ENCODE measurements at places on chromosomes 4 and X.

DNA sequence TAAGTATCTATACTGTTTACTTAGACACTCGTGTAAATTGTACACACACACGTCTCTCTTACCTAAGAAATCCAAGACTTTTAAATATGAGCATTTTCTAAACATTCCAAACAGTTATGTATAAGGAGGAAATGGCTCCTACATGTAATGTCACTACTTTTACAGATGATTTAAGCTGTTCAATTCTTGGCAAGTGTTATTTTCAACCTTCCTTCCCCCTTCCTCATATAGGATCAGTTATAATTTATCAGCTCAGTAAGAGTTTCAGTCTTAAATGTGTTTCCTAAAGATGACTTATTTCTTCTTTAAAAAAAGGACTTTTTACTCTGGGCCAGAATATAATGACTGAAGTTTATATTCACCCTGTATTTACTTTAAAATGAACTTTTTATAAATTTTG, 601.1 kb downstream of the ANKRD50 start:
- DNase-seq = no peak

GRCh38 chr4:10256203-10256602, 139.6 kb upstream of the WDR1 start:
- no peak for DNase-seq

- DNase-seq = no peak
Measured at GRCh38 chr4:184895012-184895695, 69.4 kb upstream of the ACSL1 start.

GRCh38 chr4:138841343-138841742, 174.2 kb upstream of the NOCT start:
- DNase-seq = no peak

DNA sequence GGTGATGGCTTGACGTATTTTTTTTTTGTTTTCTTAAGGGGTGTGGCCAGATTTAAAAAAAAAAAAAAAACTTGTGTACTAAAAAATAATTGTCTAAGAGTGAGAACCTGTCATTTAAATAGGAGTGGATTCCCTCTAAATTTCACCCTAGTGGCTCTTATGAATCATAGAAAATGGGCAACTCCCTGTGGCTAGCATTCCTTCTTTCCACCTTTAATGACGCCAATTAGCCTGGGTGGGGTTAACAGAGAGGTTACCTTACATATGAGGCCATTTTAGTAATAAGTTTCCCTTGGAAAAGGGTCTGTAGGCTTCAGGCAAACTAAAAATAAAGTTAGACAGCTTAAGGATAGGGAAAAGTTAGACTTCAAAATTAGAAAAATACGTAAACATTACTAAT, 223.5 kb upstream of the FAM241A start:
- DNase-seq = no peak

- no peak for DNase-seq
Measured at GRCh38 chrX:51336584-51336983, 4.0 kb downstream of the NUDT10 start.

DNA sequence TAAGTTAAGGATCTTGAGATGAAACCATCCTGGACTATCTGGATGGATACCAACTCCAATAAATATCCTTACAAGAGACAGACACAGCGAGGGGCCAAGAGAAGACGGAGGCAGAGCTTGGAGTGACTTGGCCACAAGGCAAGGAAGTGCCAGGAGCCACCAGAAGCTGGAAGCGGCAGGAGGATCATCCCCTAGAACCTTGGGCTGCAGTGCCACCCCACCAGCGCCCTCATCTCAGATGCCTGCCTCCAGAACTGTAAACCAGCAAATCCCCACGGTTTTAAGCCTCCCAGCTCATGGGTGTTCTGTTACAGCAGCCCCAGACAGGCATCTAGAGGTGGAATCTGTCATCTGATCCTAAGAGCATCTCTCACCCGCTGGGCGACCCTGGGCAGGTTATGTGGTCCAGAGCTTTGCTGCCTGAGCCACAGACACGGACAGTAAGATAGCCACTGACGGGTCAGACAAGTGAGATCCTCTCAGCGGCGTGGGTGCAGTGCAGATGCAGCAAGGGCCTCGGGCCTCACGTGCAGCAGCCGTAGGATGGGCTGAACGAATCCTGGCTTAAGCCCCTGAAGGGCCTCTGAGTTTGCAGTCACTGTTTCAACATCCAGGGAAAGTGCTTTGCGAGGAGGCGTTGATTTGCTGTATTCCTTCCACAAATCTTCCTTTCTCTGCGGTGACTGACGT, 25.1 kb upstream of the MXD4 start:
- no peak for DNase-seq

- DNase-seq = no peak
Measured at GRCh38 chr4:66059136-66059535, 388.8 kb upstream of the EPHA5 start.

GRCh38 chrX:96433409-96434077, 251.1 kb upstream of the DIAPH2 start:
- no peak for DNase-seq

GRCh38 chrX:1172496-1172895, 40.0 kb downstream of the CRLF2 start:
- no peak for DNase-seq

GRCh38 chr4:17260166-17260907, 251.6 kb downstream of the QDPR start:
- no peak for DNase-seq

GRCh38 chr4:185211641-185212040, 2.2 kb downstream of the SNX25 start:
- DNase-seq = no peak

- no peak for DNase-seq
Measured at GRCh38 chr4:1294891-1295290, 5.2 kb downstream of the MAEA start.

DNA sequence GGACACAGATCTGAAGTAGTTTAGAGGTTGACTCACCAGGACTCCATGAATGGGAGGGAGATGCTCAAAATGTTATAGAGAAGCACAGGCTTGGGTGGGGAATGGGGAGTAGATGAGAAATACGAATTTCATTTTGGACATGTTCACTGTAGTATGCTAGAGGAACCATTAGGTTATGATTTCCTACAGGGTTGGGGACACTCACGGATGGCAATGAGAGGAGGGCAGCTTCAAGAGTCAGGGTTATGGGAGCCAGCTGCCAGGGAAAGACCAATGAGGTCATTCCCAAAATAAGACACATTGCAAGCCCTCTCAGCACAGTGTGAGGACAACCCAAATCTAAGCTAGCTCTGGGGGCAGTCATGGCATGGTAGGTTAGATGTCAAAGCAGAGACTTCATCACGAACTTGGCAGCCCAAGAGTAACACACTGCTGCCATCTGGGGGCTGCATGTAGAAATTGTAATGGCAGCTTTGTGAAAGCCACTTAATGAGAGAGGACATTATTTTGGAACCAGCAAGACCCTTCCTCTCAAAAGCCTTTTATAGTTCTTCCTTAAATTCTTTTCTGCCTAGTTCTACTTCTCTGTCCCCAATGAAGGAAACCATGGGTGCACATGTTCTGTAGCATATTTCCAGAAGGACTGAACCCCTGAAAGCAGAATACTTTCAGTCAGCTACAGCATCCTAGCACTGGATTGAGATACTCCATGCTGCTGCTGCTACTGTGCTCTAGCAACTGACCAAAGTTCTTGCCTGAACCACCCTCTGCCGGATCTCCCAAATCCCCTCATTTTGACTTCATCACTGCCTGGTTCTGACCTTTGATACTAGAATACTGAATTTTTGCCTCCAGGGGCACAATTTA, 16.2 kb upstream of the ZCCHC12 start:
- no peak for DNase-seq

DNA sequence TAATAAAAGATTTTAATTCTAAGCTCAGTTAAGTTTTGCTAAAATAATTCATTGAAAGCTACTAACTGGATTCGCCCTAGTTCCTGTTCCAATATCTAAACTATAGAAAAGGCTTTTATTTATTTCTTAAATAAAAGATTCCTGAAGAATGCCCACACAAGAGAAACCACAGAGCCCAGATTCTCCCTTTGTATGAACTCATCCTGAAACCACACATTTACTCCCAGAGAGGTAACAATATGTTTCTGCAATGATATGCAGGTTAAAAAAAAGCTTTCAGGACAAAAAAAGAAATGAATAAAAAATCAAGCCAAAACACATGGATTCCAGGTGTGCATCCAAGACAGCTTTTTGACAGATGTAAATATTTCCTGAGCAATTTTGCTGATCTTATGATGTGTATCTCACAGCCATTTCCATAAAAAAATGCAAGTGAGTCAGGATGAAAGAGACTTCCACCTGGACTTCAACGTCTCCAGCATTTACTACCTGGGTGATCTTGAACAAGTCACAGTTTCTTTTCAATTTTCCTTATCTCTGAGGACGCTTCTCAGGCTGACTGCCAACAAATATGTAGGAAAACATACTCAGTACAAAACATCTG, 234.4 kb upstream of the FAT1 start:
- DNase-seq = no peak

GRCh38 chr4:26175905-26176470, 144.8 kb upstream of the RBPJ start:
- DNase-seq = no peak

DNA sequence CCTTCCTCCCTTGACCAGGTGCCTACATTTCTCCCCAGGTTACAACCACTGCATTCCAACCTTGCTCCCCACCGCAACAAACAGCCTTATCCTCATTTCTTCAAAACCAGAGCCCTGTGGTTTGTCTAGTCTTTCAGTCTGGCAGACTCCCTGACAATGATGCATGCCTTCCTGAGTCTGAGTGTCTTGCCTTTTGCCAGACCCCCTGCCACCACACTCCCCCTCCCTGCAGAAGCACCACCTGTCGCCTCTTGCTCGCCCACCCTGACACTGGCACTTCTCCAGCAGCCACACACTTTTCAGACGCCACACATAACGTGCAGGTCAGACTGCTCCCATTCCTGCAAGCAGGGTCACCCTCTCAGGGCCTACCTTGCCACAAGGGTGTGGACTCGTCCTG, 349.2 kb upstream of the NOCT start:
- no peak for DNase-seq

- DNase-seq = no peak
Measured at GRCh38 chrX:11209798-11210414, 83.3 kb upstream of the AMELX start.

- no peak for DNase-seq
Measured at GRCh38 chrX:11751261-11751660, 6.8 kb upstream of the MSL3 start.

- no peak for DNase-seq
Measured at GRCh38 chr4:166311169-166311568, 438.1 kb downstream of the TLL1 start.

- no peak for DNase-seq
Measured at GRCh38 chr4:76198411-76199237, 15.0 kb downstream of the SCARB2 start.

DNA sequence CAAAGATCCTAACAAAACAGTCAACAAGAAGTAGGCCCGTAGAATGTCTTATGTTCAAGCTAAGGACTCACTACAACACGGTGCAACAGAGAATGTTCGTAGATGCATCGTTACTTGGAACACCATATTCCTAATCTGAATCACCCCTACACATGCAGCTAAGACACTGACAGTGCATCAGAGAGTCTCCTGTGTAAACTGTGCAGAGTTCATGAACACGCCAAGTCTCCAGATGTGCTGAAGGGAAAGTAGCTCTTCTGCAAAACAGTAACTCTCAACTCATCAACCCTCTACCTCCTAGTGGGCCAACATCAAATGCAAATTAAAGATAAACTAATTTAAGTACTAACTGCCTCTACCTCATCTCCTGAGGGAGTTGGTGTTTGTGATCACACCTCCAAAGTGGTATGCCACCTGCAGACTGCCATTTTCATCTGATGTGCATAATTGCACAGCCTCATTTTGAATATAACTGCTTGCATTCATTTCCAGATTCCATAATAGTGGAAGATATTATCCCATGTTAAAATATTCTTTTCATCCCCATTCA, 73.5 kb downstream of the MOSPD2 start:
- DNase-seq = no peak

DNA sequence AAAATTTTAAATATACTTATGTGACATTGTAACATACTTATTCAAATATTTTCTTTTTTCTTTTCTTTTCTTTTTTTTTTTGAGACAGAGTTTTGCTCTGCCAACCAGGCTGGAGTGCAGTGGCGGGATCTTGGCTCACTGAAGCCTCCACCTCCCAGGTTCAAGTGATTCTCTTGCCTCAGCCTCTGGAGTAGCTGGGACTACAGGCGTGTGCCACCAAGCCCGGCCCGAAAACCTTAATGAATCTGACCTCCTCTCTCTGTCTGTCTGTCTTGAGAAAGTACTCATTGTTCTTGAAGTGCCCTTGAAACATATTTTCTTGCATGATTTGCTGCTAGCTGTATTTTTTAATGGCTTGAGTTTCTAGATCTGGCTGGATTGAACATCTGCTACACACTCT, 136.8 kb downstream of the ANAPC4 start:
- DNase-seq = no peak

GRCh38 chr4:32986236-32986635, 2266.1 kb downstream of the PCDH7 start:
- no peak for DNase-seq

DNA sequence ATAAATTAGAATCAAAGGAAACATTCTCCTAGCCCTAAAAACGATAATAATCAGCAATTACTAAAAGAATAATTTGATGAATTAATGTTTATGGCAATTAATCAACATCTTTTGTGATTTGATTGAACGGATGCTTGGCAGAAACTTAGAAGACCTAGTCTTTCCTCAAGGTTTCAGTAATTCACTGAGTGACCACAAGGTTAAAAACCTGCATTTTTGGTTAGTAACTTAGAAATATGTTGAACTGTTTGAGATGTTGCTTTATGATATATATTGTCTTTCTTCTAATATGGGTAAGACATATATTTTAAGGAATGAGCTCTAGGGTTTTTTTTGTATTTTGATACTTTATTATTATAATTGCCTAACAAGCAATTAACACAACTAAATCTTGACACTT, 793.0 kb upstream of the NDST4 start:
- no peak for DNase-seq

All from iPS DF 19.7 (cell line).